ENCODE measurements at places on chromosomes 12 and 14. TPM values are rescaled to one million over a fixed set of nuclear protein-coding genes. Genes with fewer than 3 reads are reported as not detected.

GRCh38 chr12:66304296-66304900, 2.1 kb downstream of the HELB start:
- no peak for DNase-seq

DNA sequence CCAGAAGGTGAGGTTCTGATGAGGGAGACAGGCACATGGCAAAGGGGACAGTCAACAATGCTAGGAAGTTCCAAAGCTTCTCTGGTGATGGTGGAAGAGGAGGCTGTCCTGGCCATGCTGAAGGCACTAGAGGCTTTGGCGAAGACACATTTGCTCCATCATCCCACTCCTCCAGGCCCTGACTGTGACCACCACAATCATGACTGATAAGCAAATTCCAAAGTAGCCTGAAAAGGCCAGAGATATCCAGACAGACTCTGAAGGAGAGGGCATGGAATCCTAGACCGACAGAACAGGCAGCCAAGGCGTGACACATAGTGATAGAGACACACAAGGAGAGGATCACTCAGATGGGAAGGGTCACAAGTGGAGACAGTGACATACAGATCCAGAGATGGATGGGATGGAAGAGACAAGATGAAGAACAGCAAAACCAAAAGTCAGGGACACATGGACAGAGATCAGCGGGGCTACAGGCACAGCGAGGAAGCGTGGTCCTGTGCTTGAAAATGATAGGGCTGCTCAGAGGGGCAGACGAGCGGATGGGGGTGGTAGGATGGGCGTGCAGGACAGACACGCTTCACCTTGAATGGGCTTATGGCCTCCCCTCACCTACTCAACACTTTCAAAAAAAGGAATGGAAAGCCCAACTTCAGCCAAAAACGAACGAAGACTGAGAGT, 1.3 kb downstream of the ZFHX2 start:
- DNase-seq: no peak

GRCh38 chr14:105333613-105334364, 19.2 kb downstream of the PACS2 start:
- DNase-seq: no peak

DNA sequence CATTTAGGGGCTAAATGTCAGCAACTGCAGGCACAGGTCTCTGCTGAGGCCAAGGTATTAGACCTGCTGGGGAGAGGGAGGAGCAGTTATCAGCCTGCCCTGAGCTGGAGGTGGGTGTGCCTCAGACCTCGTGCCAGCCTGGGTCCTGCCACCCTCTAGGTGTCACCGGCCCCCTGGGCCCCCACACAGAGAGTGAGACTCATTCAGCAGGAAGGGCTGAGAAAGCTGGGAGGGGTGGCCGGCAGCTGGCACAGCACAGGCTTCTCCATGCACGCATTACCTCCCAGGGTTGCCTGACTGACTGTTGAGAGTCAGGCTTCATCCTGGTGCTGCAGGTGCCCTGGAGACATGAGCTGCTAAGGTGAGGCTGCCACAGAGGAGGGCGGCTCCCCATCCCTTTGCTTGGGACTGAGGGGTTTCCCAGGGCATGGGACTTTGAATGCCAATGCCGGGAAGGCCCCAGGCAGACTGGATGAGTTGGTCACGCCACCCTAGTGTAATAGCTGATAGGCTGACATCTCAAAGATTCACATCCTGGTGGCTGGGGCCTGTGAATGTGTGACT, 75.3 kb upstream of the C14orf180 start:
- DNase-seq: no peak

- DNase-seq: peak; percentile 72
Measured at GRCh38 chr14:104929268-104930230, 4.9 kb downstream of the PLD4 start.

GRCh38 chr12:113292091-113292490, 42.8 kb downstream of the SLC8B1 start:
- no peak for DNase-seq

DNA sequence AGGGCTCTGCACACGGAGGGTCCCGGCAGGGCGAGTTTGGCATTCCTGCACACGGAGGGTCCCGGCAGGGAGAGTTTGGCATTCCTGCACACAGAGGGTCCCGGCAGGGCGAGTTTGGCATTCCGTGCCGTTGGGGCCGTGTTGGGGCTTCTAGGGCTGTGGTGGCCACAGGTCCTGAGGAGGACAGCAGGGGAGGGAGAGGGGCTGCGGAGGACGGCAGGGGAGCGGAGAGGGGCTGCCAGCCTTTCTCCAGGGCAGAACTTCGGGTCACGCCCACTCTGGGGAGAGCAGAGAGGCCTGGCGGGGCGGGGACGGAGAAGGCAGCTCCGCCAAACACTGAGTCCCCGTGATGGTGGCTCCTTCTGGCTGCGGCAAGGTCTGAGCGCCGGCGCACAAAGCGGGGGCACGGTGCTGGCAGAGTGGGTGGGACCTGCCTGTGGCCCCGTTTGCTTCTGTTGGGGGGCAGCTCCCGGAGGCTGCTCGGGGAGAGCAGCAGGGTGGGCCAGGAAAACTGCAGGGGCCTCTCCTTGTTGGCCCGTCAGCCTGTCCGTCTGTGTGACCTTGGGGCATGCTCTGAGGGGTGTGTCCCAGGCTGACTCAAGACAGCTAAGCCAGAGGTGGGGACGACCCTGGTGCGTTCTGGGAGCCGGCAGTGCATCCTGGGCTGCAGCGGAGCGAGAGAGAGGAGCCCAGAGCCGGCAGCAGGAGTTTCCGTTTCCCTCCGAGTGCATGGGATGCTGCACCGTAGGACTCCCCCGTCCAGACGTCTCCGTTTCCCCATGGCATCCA, 60.2 kb downstream of the LRCOL1 start:
- DNase-seq: no peak

DNA sequence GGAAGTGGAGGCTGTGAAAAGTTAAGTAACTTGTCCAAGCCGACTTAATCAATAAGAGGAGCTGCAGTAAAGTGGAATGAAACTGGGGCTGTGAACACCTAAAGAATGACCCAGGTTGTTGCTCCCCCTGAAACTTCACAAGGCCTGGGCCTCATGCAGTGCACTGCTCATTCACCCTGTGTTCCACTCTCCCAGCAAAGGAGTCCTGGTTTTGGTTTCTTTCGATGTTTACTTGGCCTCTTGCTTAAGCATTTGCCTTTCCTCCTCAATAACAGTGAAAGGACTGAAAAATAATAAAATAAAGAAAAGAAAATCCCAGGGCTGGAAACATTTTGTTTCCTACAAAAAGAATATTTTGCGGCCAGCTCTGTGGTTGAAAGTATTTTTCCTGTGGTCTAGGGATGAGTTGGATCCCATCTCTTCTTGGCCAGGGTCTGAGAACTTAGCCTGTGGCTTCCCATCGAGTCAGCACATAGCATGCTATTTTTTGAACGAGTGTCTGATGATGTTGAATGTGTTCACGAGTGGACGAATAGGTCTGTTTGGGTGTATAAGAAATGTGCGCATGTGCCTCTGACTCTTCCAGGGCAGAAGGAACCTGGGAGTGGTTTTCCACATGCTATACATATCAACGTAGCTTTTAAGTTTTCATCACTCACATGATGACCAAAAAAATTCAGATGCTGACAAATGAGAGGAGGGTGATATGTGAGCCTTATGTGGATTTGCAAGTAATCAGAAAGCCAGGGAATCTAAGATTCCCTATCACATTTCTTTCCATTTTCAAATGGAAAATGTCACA, 349.8 kb downstream of the ZFP36L1 start:
- DNase-seq: no peak

- peak; percentile 55 for DNase-seq
Measured at GRCh38 chr14:101251812-101252442, 309.4 kb upstream of the DIO3 start.

DNA sequence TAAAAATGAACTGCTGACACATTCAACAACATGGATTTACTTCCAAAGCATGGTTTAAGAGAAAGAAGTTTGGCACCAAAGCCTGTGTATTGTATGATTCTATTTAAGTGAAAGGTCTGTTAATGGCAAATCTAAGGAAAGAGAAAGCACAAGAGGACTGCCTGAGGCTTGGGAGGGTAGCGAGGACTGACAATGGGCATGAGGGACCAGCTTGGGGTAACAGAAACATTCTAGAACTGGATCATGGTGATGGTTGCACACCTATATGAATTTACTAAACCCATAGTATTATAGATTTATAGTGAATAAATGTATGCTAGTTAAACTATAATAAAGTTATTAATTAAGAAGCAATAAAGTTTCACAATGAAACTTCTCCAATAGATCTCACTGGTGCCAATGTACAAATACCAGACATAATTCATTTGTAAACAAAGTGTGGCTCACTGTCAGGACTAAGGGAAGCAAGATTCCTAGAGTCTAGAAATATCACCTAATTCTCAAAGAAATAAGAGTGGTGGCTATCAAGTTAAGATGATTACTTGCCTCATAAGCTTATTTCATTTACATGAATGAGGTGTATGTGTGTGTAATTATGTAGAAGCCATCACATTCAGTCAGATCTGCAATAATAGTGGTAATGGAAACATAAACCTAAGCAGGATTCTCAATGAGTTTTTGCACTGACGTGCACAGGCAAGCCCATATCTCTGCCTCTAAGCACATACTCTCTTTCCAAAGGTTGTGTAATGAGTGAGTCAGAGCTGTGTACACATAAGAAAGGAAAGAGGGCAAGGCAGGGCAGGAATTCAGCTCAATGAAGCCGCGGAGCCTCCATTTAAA, 353.4 kb downstream of the KCNH5 start:
- no peak for DNase-seq

GRCh38 chr12:42586268-42586667, 3.3 kb downstream of the PRICKLE1 start:
- DNase-seq: no peak

- no peak for DNase-seq
Measured at GRCh38 chr12:45388545-45388944, 172.7 kb downstream of the ANO6 start.

DNA sequence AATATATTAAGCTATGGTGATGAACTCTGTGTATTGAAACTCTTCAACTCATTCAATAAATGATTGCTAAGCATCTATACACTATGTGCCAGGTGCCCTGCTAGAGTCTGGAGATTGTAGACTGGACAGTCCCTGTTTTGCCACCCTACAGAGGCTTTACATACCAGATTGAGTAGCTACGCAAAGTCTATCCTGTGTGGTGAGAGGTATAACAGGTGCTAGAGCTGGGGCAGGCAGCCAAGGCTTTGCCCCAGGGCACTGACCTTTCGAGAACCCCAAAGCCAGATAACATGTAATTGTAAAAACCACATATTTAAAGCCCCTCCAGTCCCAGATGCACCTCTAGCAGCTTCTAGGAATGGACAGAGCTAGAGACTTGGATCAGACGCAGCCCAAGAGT, 52.8 kb downstream of the PPM1H start:
- no peak for DNase-seq

- DNase-seq: no peak
Measured at GRCh38 chr14:94303111-94303510, 10.0 kb upstream of the SERPINA10 start.

DNA sequence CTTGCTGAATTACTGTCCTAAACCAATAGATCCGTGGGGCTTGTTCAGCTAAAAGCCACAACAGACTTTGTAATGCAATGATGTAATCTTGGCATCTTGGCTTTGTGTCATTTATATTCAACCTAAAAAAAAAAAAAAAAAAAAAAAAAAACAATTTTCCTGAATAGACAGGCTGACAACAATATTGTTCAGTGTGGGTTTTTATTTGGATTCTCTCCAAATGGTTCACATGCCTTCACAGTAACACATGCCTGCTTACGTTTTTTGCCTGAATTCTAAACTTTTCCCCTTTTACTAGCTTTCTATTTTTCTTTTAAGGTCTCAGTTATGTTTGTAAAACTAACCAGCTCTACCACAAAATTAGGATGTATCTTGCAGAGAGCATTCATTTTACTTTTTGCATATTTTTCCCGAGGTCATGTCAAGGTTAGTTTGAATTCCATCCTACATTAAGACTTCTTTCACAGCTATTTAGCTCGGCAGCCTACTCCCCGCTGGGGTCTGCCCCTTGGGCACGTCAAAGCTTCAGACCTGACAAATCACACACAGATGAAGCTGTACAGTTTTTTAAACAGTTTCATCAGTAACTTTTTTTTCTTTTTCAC, 213.7 kb upstream of the NPAS3 start:
- DNase-seq: no peak

- no peak for DNase-seq
Measured at GRCh38 chr12:72077111-72077820, 138.6 kb downstream of the TPH2 start.

GRCh38 chr14:61568572-61569011, 126.7 kb upstream of the HIF1A start:
- no peak for DNase-seq

GRCh38 chr14:32601069-32601468, 272.0 kb downstream of the AKAP6 start:
- no peak for DNase-seq

GRCh38 chr14:52043690-52044089, 25.2 kb downstream of the NID2 start:
- DNase-seq: no peak

DNA sequence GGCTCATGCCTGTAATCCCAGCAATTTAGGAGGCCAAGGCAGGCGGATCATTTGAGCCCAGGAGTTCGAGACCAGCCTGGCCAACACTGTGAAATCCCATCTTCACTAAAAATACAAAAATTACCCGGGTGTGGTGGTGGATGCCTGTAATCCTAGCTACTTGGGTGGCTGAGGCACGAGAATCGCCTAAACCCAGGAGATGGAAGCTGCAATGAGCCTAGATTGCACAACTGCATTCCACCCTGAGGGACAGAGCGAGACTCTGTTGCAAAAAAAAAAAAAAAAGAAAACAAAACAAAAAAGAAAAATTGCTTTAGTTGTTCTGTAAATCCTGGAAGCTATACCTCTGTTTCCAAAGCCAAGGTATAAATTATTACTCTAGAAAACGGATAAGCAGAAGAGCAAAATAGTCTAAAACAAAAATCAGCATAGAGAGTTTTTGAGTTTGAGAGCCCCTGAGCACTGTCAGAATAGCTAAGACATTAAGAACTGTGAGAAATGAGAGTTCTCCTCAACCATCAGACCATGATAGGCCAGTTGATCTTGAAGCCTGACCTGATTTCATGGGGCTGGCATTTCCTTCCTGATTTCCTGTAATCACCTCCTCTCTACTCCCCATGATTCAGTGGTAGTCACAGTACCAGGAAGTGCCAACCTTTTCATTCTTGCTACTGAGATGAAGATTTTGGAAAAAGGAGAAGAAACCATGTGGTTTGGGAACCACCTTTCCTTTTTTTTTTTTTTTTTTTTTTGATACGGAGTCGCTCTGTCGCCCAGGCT, 31.7 kb downstream of the ATP2A2 start:
- DNase-seq: no peak

GRCh38 chr12:121110211-121110940, 22.3 kb upstream of the P2RX7 start:
- no peak for DNase-seq

Gene CS
- 115 TPM for total RNA-seq

Gene MANSC4
- not detected for total RNA-seq

Gene SAMD15
- total RNA-seq: 0.62 TPM

Gene DICER1
- 52.4 TPM for total RNA-seq

Gene FOXA1
- total RNA-seq: not detected

Gene PPP2R5E
- 34.4 TPM for total RNA-seq

Gene KLRC4
- total RNA-seq: not detected

Gene HCAR2
- total RNA-seq: not detected

Gene LHX5
- not detected for total RNA-seq

Gene FZD10
- total RNA-seq: 1.1 TPM

Gene INHBE
- total RNA-seq: not detected

Gene RTL1
- not detected for total RNA-seq

Gene MYO1H
- total RNA-seq: not detected

Gene KRT74
- total RNA-seq: not detected

All from posterior vena cava (tissue), 2 donors.